Forelimb muscle (tissue), 1 donor: ENCODE measurements at places on chromosomes 16 and 17. TPM values are rescaled to one million over a fixed set of nuclear protein-coding genes. Genes with fewer than 3 reads are reported as not detected.
A peak's percentile ranks its signal among the peaks of the same experiment; 100 is the strongest.

DNA sequence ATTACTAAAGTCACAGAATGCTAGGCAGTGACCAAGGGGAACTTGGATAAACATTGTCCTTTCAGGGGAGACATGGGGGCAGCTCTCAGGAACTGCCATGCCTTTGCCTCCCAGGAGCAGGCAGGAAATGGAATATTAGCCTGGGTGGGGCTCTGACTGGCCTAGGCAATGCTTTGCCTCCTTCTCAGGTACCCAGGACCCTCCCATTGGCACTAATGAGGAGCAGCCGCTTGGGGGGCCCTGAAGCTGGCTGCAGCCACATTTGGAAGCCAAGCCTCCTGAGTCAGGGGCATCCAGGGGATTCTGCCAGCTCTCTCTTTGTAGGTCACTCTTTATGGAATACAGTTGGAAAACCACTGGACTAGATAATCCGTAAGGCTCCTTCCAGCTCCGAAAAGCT lies 5.5 kb downstream of the CPSF4L start:
- no peak for DNase-seq

GRCh38 chr16:50246299-50247122 lies 19.8 kb upstream of the ADCY7 start:
- DNase-seq, result no peak

DNA sequence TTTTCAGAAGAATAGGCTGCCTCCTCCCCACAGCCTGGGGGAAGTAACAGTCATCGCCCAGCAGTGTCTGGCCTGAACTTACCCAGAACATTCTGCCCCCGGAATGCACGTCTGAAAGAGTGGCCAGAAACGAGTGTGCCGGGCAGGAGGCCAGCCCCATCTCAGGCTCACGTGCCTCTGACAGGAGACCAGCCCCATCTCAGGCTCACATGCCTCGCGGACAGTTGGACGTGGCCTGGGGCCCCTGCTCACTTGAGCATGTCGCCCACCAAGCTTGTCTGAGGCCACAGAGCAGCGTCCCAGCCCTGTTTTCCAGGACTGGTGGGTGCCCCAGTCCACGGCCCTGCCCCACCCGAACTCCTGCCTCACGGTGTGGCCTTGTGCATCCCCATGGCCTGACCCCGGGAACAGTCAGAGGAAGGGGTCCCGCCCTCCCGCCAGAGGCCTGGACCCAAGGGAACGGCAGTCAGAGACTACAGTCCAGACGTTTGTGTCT lies 16.3 kb upstream of the CDH15 start:
- DNase-seq, result no peak

DNA sequence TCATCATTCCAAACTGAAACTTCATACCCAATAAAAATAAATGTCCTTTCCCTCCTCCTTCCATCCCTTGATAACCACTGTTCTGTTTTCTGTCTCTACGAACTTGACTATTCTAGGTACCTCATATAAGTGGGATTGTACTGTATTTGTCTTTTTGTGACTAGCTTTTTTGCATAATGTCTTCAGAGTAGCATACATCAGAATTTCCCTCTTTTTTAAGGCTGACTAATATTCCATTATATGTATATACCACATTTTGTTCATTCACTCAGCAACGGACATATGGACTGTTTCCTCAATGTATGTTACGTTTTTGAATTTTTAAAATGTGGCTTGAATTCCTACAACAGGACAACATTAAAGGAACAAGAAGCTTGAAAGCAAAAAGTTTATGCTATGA lies 1.5 kb upstream of the NUFIP2 start:
- DNase-seq, result no peak

GRCh38 chr16:84617041-84617790 lies 662 bp downstream of the COTL1 start:
- no peak for DNase-seq

DNA sequence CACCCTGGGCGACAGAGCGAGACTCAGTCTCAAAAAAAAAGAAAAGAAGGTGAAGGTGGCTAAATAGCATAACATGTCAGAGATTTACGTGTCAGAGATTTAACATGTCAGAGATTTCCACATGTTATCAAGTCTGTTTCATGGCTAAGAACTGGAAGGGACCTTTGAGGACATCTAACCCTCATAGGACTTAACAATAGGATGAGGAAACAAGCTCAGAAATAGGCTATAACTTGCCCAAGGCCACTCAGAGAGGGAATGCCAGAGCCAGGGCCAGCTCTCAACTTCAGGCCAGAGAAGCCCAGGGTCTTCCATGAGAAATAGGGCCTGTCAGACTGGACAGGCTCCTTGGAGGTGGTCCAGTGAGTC lies 26.8 kb upstream of the ZNF629 start:
- no peak for DNase-seq

DNA sequence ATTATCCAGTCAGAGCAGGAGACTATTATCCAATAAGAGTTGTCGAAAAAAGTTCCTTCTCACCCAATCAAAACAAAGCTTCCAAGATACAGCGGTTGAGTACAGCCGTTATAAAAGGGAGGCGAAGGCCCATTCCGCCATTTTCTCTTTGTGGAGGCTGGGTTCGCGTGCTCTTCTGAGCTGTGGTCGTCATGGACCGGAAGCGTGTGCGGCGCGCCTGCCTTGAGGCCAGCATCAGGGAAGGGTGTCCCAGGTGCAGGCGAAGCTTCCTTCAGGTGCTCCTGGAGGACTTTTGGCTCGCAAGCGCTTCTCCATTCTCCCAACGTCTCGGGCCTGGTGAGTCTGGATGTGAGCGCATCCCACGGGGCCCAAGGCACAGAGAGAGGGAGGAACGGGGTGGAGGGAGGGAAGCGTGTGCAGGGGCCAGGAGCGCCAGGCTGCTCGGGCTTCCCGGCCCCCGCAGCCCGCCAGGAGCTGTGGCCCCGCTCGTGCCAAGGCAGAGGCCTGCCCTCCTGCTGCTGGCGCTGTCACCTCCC lies 99.2 kb downstream of the GOSR1 start:
- no peak for DNase-seq

- no peak for DNase-seq
Observed at GRCh38 chr17:36705283-36705795, 104.0 kb downstream of the MRM1 start.

- no peak for DNase-seq
Observed at GRCh38 chr16:15775209-15775608, 81.6 kb downstream of the MYH11 start.

DNA sequence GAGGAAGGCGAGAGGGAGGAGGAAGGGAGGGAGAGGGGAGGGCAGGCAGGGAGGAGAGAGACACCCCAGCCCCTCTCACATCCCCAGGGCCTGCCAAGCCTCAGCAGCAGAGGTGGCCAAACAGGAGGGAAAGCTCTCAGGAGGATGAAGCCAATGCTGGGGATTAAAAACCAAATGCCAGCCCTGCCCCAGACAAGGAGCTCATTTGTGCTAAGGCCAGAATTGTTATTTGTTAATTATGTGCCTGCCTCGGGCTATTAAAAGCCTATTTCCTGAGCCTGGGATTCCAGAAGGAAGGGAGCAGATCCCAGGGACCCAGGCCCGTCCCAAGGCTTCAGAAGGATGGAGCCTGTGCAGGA lies 27.9 kb upstream of the GINS2 start:
- no peak for DNase-seq

- DNase-seq, result no peak
Observed at GRCh38 chr16:50303605-50304466, 37.5 kb downstream of the ADCY7 start.

DNA sequence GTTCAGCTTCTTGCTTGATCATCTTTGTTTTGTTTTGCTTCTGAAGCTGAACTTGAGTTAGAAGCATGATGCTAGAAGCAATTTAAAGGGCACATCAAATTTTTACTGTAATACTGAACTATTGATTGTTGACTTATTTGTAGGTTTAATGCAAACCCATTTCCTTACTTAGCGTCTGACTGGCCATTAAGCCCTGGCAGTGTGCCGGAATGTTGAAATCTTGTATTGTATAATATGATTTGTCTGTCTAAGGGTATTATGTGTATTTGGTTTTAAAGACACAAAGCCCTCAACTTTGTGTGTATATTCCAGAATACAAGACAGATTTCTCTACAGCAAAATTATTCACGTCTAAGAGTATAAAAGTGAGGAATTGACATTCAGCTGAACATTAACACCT lies 39.7 kb downstream of the NUP93 start:
- no peak for DNase-seq

DNA sequence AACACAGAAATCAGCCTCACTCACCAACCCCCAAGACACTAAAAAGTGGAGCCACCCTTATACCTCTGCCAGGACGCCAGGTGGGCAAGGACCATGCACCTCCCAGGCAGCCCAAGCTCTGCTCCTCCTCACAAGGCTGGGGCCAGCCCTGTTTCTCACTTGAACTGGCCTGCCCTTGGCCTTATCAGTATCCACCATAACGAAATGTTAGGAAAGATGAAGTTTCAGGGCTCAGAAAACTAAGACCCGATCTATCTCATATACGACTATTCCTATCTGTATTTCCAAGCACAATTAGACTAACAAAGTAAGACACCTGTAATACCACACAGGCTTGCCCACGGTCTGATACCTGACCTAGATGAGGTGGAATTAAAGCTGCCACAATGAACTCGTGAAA lies 6.9 kb downstream of the FBXO31 start:
- no peak for DNase-seq

DNA sequence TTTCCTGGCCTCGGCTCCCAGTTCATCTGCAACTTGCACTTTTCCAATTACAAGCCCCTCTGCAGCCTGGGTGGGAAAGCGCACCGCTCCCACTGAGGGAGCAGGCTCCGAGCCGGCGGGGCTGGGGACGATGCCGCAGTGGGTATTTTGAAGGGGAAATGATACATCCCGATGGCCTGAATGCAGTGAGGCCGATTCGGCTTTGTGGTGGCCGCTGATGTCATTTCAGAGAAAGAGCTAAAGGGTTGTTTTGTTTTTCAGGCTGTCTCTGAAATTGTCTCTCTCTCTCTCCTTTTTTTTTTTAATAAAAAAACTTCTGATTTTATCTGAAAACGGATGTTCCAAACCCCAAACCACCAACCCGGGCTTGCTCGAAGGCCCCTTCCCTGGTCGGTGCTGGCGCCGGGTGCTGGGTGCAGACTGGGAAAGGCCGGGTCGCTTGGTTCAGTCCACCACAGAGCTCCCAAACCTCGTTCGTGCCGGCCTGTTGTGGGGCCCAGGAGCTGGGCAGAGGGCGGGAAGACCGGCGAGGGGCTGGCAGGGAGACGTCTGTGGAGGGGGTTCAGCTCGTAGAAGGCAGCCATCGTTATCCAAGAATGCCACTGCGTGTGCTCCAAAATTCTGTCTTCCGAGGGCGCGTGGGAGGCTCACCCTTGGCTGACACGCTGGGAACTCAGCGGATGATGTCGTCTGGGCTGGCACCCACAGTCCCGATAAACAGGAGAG lies 102.8 kb downstream of the FOXL1 start:
- DNase-seq, result no peak

- DNase-seq, result no peak
Observed at GRCh38 chr16:65406116-65406515, 284.3 kb upstream of the CDH11 start.

GRCh38 chr16:80938004-80938878 lies 68.4 kb downstream of the CMC2 start:
- DNase-seq, result peak; percentile 92

DNA sequence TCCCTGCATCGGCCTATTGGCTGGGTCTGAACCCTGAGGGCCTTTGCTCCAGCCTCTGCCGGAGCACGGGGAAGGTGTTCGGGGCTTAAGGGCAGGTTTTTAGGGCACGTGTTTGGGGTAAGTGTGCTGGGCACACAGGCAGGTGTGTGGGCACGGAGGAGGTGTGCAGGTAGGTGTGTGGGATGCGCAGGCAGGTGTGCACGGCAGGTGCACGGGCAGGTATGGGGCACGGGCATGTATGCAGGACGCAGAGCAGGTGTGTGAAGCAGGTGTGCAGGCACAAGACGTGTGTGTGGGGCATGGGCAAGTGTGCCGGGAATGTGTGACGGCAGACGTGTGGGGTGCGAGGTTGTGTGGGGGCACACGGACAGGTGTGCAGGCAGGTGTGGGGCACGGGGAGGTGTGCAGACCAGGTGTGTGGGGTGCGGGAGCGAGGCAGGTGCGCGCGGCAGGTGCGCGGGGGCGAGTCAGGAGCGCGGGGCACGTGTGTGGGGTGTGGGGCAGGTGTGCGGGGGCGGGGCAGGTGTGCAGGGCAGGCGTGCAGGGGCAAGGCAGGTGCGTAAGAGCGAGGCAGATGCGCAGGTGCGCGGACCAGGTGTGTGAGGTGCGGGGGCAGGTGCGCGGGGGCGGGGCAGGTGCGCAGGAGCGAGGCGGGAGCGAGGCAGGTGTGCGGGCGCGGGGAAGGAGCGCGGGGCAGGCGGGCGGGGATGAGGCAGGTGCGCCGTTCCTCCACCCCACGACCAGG lies 28.6 kb upstream of the METRNL start:
- no peak for DNase-seq

DNA sequence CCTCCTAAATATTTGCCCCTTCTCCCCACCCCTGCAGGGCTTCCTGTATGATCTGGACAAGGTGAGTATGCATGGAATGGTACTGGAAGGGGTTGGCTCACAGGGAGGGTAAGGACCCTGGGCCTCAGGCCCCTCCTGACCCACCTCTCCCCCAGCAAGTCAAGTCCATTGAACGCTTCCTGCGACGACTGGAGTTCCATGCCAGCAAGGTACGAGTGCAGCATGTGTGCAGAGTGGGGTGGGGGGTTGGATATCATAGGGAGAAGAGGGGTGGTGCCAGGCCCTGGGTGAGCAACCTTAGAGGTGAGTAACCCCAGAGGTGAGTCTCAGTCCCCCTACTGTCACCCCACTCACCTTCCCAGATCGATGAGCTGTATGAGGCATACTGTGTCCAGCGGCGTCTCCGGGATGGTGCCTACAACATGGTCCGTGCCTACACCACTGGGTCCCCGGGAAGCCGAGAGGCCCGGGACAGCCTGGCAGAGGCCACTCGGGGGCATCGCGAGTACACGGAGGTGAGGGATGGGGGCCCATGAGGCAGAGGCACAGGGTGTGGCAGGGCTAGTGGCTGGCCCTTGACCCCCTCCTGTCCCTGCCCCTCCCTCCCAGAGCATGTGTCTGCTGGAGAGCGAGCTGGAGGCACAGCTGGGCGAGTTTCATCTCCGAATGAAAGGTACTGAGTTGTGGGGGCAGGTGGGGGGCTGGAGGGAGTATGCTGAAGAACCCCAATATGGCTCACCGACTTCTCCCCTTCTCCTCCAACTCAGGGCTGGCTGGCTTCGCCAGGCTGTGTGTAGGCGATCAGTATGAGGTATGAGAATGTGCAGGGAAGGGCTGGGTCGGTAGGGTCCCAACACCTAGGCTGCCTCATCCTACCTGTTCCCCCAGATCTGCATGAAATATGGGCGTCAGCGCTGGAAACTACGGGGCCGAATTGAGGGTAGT lies 11.3 kb downstream of the RIPOR1 start:
- no peak for DNase-seq

GRCh38 chr17:40314584-40314956 lies 5.6 kb downstream of the RARA start:
- DNase-seq, result no peak

- no peak for DNase-seq
Observed at GRCh38 chr17:45383003-45383402, 49.7 kb downstream of the ARHGAP27 start.

DNA sequence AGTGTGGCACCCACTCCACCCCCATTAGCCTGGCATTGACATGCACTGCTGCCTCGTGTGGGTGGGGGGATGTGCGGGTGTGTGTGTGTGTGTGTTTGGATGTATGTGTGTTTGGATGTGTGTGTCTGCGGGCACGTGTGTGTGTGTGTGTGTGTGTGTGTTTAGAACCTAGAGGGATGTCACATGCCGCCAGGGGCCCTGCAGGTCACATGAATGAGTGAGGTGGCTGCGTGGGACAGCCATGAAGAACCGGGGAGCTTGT lies 9.0 kb downstream of the KATNB1 start:
- no peak for DNase-seq

Gene C17orf50
- polyA plus RNA-seq, result not detected

Gene CDRT15
- 1.4 TPM for polyA plus RNA-seq

Gene USP22
- 149 TPM for polyA plus RNA-seq

Gene EIF3CL
- 48.4 TPM for polyA plus RNA-seq

Gene RNU2-1
- not detected for polyA plus RNA-seq
